ENCODE measurements at places on chromosomes 2 and 18.

DNA sequence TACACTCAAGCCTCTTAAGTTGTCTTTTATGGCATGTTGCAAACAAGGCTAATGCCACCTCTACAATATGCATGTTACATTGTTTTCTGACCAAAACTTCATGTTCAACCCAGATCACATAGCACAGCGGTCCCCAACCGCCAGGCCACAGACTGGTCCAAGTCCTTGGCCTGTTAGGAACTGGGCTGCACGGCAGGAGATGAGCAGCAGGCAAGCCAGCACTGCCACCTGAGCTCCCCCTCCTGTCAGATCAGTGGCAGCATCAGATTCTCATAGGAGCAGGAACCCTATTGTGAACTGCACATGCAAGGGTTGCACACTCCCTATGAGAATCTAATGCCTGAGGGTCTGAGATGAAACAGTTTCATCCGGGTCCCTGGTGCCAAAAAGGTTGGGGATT is 324.8 kb upstream of the CHAC2 start:
- DNase-seq = no peak

DNA sequence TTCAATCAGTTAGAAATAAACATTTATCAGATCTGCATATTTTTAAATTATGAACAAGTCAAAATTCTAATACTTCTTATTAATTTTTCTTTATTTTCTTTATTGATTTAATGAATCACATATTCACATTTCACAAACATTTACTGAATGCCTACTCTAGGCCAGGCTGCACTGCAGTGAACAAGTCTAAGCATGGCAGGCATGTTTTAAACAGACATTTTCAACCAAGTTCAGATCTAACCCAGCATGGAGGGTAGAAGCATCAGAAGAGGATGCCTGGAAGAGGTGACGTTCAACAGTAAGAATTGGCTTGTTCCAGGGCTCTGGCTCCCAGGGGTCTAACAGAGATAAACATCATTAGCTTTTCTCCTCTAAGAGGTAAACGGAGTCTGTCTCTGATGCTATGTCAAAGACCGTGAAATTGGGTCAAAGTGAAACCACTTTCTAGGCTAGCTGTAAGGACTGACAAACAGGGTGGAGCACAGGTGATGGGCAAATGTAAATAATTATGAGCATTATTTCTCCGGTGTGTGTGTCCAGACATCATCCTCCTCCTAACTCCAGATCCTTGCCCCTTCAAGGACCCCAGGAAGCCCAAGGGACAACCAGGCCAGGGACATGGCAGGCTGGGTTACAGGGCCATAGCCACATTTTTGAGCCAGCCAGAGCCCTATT is 50.6 kb downstream of the UNC50 start:
- no peak for DNase-seq

GRCh38 chr2:196944570-196944969 is 18.1 kb upstream of the PGAP1 start:
- no peak for DNase-seq

- DNase-seq = no peak
Observed at GRCh38 chr2:216803791-216804190, 56.1 kb downstream of the TNP1 start.

DNA sequence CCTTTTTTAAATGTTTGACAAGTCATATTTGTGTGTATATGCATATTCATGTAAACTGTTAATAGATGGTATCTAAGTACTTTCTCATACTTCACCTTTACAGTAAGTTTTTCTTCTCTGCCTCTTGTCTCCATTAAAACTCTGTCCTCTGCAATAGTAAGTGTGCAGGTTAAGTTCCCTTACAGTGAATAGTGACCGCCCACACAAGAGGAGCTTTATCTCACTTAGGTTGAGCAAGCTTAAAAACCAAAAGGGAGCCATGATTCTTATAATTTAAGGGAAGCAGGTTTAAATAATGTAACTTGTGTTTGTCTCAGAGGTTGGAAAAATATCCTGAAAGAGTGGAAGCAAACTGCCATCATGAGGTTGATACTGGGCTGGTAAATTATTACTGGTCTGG is 61.3 kb downstream of the MRPS9 start:
- no peak for DNase-seq

- peak; percentile 62 for DNase-seq
Observed at GRCh38 chr18:5556310-5556974, 12.6 kb upstream of the EPB41L3 start.

- DNase-seq = no peak
Observed at GRCh38 chr2:43376523-43377198, 150.3 kb upstream of the ZFP36L2 start.

- DNase-seq = no peak
Observed at GRCh38 chr2:127429291-127429690, 11.1 kb downstream of the PROC start.
